ENCODE measurements at places on chromosomes 5 and 9.
A peak's percentile ranks its signal among the peaks of the same experiment; 100 is the strongest.

DNA sequence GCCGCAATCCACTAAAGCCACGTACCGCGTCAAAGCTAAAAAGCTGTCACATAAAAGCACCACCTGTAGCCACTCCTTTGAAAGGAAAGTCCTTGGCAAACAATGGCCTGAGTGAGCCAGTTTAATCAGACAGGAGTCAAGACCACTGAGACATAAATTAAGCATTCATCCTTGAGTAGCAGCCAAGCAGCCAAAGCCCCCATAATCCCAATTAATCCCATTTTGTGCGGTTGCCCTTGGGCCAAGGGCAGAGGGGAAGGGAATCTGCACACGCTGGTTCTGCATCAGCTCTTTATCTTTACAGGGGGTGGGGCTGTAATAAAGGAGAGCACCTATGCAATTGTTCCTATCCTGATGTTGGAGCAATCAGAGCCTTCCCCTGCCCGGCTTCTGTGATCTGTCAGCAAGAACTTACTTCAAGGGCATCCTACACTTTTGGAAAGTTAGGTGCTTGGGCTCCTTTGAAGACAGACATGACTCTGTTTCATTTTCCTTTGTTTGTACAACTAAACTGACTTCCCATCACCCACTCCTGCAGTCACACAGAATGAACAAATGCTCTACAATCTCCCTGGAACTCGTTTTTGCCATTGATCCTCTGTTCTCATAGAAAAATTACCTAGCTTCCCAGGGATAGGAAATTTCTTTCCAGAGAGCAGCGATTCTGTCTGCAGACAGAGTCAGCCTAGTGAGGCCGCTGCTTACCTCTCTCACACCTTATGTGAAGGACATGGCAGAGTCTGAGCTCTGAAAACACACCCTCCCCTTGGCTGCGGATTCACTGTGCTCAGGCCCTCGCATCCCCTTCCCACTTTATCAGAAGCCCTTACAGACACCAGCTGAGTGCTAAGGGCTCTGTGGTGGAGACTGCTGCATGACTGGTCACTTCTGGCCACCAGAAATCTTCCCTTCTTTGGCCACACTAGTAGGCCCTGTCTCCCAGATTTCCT is 116.2 kb upstream of the TBCA start:
- DNase-seq = no peak

GRCh38 chr5:32501071-32502002 is 56.8 kb upstream of the ZFR start:
- DNase-seq = no peak

DNA sequence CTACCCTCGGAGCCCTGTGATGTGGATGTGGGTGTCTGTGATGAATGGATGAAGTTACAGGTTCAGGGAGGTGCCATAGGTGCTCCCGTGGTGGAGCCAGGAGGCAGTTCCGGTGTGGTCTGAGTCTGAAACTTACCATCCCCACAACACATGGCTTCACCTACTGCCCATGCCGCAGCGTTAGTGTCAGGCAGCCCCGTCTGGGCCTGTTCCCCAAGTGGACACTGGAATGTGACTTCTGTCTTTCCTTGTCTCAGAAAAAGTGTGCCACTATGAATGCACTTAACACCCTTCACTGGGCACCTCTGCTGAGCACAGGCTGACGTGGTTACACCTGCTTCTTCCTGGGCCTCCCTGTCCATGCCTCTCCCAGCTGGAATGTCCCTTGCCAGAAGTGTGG is 8.6 kb downstream of the ANKRD33B start:
- DNase-seq = no peak

DNA sequence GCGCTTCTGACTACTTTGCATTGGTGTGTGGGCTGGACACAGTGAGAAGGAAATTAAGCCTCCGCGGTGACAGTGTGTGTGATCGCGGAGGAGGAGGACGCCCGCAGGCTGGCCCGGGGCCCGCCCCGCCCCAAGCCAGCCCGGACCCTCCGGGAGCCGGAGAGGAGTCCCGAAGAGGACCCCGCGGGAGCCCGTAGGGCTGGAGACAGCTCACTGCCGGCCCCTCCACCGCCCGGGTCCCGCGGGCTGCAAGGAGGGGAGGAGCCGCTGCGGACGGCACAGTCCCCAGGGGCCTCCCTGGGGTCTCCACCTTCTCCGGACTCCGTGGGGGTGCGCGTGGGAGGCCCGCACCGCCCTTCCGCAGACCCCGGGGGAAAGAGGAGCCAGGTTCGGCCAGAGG is 146.4 kb upstream of the ERCC6L2 start:
- DNase-seq = no peak

GRCh38 chr9:33742519-33742918 is 52.8 kb upstream of the PRSS3 start:
- no peak for DNase-seq

- DNase-seq = peak; percentile 65
Measured at GRCh38 chr5:128534726-128535125, 3.3 kb downstream of the FBN2 start.

Data from femur (tissue), 1 donor.